ENCODE measurements at places on chromosomes 6 and 20. TPM values are rescaled to one million over a fixed set of nuclear protein-coding genes. Genes with fewer than 3 reads are reported as not detected.

DNA sequence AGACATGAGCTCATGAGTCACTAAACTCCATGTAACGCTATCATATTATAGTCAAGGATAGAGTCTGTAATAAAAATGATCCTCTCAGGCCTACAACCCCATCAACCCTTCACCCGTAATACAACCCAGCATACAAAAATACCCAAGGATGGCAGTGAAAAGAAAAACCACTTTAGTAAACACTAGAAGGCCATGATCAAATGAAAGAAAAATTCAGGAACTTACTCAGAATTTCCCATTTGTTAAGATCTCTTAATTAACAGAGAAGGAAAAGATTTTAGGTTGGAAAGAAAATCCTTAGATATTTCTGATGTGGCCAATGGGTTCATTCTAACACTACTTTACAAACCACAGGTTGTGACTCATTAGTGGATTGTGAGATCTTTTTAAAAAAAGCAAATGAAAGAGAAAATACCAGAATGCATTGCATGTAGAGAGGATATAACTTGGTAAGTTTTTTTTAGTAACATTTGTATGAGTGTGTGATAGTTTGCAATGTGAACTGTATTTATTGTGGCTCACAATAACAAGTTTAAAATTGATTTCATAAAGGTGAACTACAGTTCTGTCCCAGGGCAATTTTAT, 8.0 kb upstream of the UBE2J1 start:
- peak overlapping the region; percentile 72 for H3K27ac ChIP-seq
- peaks cover 48% of the 10 kb centered on the region for H3K4me1 ChIP-seq
- H3K4me3 ChIP-seq: peak overlapping the region; percentile 39
- H3K27me3 ChIP-seq: no peaks in the 10 kb centered on the region

- no peak for DNase-seq
- no peak overlapping the region for H3K27ac ChIP-seq
- no peaks in the 10 kb centered on the region for H3K27me3 ChIP-seq
These were observed 6.6 kb upstream of the BTBD9 start for GRCh38 chr6:38646166-38646878.

GRCh38 chr20:23086056-23086566, at the start of gene CD93:
TSS of gene CD93 (minus strand) at chr20:23086324. CDS start at chr20:23086192, 132 bp downstream.
- DNase-seq: peak; percentile 83
- peaks cover 6% of the 10 kb centered on the region for H3K27me3 ChIP-seq
- H3K36me3 ChIP-seq: no peaks in the 10 kb centered on the region
- H3K4me3 ChIP-seq: peak within 1 kb of the TSS; percentile 74

DNA sequence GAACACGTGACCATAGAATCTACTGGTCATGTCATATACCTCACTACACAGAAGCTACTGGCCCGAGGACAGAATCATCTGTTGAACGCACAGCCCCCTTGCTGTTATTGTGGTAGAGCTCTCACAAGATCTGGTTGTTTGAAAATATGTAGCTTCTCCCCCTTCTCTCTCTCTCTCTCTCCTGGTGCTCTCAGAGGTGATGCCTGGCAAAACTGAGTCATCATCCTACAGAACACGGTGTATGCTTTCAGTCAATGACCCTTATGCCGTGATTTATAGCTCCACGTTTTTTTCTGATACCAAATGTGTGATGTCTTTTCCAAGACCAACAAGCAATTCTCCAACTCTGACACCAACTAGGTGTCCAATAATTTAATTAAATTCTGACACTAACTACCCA, 13.0 kb upstream of the RBM24 start:
- H3K36me3 ChIP-seq: no peaks in the 10 kb centered on the region
- no peak overlapping the region for H3K27ac ChIP-seq
- H3K4me1 ChIP-seq: no peaks in the 10 kb centered on the region
- H3K4me3 ChIP-seq: no peak overlapping the region

- no peak for DNase-seq
- peaks cover 22% of the 10 kb centered on the region for H3K27me3 ChIP-seq
- H3K27ac ChIP-seq: no peak overlapping the region
- peaks cover 15% of the 10 kb centered on the region for H3K4me1 ChIP-seq
- H3K36me3 ChIP-seq: no peaks in the 10 kb centered on the region
- no peak overlapping the region for H3K4me3 ChIP-seq
These were observed 80.5 kb downstream of the CEBPB start for GRCh38 chr20:50271176-50271575.

GRCh38 chr6:96852605-96853004, 15.3 kb upstream of the GPR63 start:
- H3K36me3 ChIP-seq: no peaks in the 10 kb centered on the region
- no peak for DNase-seq

- no peak overlapping the region for H3K4me3 ChIP-seq
- DNase-seq: no peak
These were observed 157.2 kb upstream of the AFDN start for GRCh38 chr6:167669553-167669849.

DNA sequence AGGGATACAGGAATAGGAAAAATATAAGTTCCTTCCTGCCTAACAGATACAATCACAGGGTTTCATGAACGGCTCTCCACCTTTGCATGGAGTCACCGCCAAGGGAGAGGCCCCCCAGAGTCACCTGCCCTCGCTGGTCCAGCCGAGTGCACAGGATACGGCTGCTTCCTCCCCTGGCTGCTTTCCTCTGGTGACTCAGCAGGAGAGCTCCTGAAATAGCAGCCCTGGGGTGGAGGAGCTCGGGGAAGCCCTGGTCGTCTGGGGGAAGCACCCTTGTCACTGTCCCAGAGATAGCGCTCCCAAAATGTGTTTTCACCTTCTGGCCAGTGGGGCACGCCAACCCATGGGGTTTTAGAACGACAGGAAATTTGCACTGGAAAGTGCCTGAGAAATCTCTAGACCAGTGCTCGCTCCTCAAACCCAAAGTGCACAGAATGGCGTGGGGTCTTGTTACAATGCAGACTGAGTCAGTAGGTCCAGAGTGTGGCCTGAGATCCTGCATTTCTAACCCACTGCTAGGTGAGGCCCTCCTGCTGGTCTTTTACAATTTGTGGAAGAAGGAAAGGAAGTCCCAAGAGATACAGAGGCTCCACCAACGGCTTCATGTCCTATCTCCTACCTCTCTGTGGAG, 35.9 kb upstream of the FAM50B start:
- no peak overlapping the region for H3K27ac ChIP-seq
- H3K36me3 ChIP-seq: no peaks in the 10 kb centered on the region
- H3K27me3 ChIP-seq: peaks cover 7% of the 10 kb centered on the region
- DNase-seq: no peak

GRCh38 chr6:52261229-52261628, 16.9 kb upstream of the IL17F start:
- peaks cover 6% of the 10 kb centered on the region for H3K4me1 ChIP-seq
- H3K4me3 ChIP-seq: no peak overlapping the region
- peaks cover 51% of the 10 kb centered on the region for H3K36me3 ChIP-seq
- H3K27me3 ChIP-seq: peaks cover 2% of the 10 kb centered on the region
- H3K27ac ChIP-seq: no peak overlapping the region

DNA sequence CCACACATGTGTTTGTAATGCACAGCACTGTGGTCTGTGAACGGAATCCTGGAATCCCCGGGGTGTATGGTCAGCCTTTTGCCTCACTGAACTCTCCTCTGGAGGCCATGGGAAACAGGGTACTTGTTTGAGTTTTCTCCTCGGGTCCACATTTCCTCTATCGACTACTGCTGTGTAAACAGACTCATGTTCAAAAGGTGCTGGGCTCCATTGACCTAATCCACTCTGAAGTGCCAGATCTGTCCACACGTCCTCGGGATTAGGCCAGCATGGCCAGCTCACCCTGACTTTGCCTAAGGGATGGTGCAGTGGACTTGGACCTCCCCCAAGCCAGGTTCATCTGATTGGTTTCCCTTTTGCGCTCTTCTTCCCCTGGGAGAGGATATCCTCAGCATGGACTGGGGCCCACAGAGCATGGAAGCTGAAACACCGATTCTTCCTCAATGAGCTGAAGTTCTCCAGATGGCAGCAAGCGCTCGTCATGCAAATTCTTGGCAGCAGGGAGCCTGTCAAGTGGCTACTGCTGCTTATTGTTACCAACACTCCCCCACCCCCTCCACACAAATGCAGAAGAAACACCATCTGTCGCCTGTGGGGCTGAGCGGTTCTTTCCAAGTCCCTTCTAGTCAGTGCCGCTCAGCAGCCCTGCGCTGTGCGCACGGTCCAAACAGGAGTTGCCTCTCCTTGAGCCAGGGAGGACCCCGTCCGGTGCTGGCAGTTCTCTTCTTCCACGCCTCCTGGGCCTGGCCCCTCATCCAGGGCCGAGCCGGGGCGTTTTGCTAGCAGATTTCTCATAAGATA, 292.6 kb upstream of the MARCKS start:
- H3K4me1 ChIP-seq: no peaks in the 10 kb centered on the region
- no peaks in the 10 kb centered on the region for H3K27me3 ChIP-seq
- H3K27ac ChIP-seq: no peak overlapping the region
- no peak for DNase-seq
- H3K36me3 ChIP-seq: no peaks in the 10 kb centered on the region

The PAX1 gene
- not detected for total RNA-seq

The PPP1R14C gene
- 0.21 TPM for total RNA-seq

The CCDC170 gene
- not detected for total RNA-seq

The SPATS1 gene
- total RNA-seq: not detected

The RUNX2 gene
- 18.3 TPM for total RNA-seq

The GNAS-AS1 gene
- total RNA-seq: 0.64 TPM

The ULBP3 gene
- total RNA-seq: 0.57 TPM

The HTR1B gene
- total RNA-seq: not detected
